ENCODE measurements at places on chromosomes 4 and X.

- peak; percentile 33 for DNase-seq
Observed at GRCh38 chr4:101790521-101791181, at the start of gene BANK1. BANK1 (plus strand) TSS chr4:101790730; CDS start chr4:101790881, 151 bp downstream.

GRCh38 chr4:11131491-11131890 is 297.2 kb downstream of the HS3ST1 start:
- no peak for DNase-seq

DNA sequence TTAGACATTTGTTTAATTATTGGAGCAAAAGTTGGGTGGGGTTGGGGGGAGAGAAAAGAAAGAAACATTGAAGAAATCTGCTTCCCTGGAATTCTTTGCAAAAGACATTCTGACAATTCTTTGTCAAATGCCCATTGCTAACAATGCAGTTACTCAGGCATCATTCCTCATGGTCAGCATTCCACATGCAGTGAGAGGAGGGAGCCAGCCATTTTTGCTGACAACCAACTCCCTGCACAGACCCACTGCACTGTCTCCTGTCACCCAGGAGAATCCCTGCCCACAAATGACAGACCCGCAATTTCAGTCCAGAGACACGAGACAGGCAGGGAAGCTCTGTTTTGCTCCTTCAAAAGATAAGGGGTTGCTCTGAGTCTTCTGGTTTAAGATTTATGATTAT is 985.1 kb upstream of the SLIT2 start:
- DNase-seq: no peak

DNA sequence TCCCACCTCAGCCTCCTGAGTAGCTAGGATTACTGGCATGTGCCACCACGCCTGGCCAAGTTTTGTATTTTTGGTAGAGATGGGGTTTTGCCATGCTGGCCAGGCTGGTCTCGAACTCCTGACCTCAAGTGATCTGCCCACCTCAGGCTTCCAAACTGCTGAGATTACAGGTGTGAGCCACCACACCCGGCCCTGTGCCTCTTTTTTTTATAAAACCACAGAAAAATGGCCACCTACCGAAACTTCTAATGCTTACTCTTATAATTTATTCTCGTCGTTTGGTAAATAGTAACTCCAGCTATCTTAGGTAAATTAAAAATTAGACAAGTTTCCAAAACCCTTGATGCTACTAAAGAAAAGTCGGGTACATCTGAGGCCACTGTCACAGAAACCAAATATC is 54.4 kb downstream of the IRF2 start:
- no peak for DNase-seq

DNA sequence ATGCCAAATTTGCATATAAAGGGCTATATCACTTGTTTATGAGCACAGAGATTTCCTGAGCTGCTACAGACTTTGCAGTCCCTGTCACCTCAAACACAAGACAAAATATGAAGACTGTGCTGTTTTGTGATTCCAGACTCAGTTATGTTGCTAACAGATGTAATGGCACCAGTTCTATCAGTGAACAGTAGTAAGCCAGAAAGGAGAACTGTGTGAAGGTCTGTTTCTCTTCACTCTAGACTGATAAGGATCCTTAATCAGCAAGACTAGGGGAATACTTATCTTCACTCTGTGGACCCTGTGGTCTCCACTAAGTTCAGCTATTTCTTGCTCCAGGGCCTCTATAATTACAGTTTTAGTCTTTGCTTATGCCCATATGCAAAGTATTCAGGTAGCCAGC is 82.7 kb downstream of the ANXA5 start:
- no peak for DNase-seq

GRCh38 chr4:3241898-3242524 is 6.9 kb upstream of the MSANTD1 start:
- no peak for DNase-seq

DNA sequence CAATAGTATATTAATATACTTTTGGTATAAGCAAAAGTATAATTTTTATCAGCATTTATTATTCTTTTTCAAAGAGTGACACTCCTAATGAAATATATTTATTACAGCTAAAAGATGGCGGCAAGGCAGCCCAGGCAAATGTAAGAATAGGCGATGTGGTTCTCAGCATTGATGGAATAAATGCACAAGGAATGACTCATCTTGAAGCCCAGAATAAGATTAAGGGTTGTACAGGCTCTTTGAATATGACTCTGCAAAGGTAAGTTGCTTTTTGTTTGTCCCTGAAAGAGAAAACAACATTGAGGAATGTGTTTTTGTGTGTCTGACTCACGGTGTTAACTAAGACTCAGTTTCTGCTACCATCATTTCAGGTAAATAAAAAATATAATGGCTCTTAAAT is 71.9 kb downstream of the PDLIM5 start:
- DNase-seq: no peak

- DNase-seq: no peak
Observed at GRCh38 chr4:58368221-58368620, 1258.0 kb upstream of the IGFBP7 start.

DNA sequence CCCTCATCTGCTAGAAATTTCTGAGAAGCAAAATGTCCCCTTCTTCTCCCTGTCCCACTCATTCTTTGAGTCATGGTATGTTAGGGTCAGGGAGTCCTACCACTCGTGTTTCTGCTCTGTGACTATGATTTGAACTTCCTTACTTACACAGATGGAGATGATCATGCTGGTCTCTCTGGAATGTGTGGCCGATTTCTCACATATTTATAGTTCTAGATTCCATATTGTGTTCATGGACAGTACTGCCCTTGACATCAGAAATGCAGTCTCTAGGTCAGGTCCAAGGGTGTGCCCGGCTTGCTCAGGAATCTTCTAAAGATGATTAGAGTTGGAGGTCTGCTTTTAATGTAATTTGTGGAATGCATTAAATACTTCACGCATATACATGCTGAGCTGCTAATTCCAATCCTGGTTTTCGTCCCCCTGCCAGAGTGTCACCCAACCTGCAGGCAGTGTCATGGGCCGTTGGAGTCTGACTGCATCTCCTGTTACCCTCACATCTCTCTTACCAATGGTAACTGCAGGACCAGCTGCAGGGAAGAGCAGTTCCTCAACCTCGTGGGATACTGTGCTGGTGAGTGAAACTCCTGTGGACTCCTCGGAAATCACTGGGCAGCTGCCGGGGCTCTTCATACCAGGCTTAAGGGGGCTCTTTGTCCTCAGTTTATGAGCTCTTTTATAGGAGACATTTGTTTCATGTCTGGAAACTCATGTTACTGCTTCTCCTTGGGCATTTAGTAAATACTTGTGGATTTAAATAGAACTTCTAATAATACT is 214.1 kb upstream of the ANXA3 start:
- DNase-seq: no peak

DNA sequence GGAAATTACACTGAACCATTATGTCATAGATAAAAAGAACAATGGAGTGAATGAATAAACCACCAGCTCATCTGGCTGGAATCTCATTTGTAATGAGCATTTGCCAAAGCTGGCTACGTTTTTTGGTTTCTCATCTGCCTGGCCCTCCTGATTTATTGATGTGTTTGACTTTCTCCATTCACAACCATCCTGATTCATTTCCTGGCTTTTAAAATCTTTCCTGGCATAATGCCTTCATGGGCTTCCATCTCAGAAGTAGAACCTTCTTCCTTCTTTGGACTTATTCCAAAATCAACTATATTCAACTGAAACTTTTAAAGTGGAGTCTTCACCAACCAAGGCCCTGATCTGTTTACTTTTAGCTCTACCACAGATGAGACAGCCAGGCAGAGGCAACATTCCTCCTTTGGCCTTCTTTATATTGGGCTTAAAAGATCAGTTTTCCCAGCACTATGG is 36.0 kb upstream of the ARSJ start:
- DNase-seq: no peak

- no peak for DNase-seq
Observed at GRCh38 chrX:13265111-13265510, 54.7 kb downstream of the ATXN3L start.

GRCh38 chr4:25923745-25924144 is 9.7 kb downstream of the SMIM20 start:
- no peak for DNase-seq

DNA sequence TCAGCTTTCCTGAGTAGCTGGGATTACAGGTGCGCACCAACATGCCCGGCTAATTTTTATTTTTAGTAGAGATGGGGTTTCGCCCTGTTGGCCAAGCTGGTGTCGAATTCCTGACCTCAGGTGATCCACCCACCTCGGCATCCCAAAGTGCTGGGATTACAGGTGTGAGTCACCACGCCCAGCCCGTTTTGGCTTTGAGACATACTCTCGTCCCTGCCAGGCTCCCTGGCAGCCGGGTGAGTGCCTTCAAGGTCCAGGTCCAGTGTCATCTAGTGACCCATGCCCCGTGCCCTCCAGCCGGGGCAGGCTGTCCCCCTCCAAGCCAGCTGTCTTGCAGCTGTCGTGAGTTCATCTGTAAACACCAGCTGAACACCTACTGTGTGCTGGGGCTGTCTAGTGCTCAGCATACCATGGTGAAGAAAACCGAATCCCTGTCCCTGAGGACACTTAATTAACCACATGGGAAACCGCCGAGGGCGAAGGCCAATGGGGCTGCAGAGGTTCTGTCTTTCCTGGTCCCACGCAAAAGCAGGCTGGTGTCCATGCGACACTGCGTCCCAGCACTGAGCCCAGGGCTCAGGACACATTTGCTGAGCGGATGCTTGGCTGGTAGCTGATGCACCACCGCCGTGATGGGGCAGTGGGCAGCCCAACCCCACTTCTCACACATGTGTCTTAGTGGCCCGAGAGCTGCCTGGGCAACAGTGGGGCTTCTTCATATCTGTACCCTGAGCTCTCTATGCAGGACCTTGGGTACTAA is 21.9 kb downstream of the NSG1 start:
- no peak for DNase-seq

DNA sequence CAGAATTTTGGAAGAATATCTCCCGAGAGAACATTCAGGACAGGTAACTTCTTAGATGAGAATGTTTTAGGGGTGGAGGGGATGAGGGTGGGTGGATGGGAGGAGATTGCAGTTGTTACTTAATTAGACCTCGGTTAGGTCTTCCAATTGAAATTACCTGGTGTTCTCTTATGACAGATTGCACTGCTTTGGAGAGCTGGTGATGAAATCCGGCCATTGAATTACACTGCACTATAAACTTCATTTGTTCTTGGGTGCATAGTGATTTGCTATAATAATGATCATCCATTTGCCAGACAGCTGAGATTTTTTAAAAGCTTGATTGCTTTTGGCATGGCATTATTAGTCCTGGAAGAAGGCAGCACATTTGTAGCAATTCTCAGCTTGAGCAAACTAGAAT is 427.6 kb downstream of the GBA3 start:
- no peak for DNase-seq

DNA sequence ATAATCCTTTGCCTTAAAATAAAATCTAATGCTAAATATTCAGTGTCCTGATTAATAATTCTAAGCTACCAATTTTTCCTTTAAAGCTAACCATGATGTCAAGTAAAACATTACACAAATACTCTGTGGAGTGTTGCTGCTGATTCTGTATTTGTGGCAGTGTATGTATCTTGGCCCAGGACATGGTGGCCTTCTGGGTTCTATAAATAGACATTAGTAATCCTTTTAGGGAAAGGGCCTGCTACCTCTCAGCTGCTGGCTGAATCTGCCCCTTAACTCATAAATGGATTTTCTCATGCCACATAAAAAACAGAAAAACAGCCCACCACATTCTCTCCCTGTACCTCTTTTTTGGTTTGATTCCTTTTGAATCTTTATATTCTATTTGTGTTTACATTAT is 1.2 kb upstream of the XK start:
- DNase-seq: no peak

- no peak for DNase-seq
Observed at GRCh38 chrX:100682939-100683338, 38.9 kb downstream of the SRPX2 start.

GRCh38 chrX:102975016-102975415 is 37.9 kb downstream of the RAB40AL start:
- DNase-seq: no peak

DNA sequence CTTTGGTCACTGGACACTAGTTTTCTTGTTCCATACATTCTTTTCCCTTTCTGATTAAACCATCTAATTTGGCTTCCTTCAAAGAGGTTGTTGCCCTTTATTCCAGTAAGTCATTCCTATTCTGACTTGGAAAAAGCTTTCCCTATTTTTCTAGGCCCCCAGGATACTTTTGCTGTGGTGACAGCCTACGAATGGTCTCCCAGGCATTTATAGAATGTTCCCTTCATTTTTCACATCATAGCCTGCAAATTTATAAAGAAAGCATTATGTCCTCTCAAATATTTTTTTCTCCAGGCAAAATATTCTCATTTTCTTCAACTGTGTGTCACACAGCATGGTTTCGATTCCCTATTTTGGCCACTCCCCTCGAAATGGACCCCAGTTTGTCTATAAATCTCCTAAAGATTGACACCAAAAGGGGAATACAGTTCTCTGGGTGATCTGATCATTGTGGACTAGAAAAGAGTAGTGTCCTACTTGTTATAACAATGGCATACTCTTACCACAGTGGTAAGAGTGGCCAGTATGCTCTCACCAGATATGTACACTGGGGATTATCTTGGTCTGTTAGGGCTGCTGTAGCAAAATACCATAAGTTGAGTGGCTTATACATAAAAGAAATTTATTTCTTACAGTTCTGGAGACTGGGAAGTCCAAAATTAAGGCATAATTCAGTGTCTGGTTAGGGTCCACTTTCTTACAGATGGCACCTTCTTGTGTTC is 41.5 kb upstream of the BMP2K start:
- DNase-seq: no peak

DNA sequence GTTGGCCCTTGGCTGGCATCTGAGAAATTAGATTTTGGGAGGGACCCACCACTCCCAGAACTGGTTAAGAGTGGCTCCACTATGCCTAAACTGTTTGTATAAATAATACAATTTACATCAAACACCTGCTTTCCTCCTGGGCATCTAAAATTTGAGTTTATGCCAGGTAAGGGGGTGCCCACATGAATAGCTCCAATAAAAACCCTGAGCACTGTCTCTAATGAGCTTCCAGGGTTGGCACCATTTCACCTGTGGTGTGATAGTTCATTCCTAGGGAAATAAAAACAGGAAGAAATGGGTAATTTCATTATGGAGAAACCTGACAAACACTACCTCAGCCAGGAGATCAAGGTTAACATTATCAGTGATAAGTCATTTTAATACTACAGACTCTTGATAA is 119.7 kb downstream of the FRYL start:
- DNase-seq: no peak

DNA sequence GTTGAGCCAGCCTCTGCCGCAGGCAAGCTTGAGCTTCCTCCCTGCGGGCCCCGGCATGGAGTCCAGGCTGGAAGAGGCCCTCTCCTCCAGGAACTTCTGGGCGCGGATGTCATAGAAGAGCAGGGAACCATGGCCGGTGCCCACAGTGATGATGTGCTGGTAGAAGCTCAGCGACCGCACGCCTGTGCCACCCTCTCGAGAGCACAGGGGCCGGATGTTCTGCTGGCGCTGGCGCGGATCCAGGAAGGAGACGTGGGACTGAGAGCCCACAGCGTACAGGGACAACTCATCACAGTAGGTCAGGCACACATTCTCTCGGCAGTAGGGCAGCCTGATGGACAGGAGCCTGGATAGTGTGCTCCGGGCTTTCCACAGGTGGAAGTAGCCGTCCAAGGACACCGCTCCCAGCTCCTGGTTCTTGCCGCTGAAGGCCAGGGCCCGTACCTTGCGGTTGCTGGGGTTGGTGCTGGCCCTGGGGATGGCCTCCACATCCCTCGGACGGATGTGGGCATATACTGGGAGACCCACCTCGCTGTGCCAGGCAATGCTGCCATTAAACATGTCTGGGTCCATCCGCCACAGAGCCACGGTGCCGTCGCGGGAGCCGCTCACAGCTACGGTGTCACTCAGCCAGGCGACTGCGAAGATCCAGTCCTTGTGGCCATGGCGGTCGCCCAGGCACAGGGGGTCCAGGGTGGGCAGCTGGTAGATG is 1.2 kb downstream of the DCAF12L2 start:
- DNase-seq: no peak

Data from activated gamma-delta T cell treated with Interleukin-2 at 50 U/mL for 16 hours (primary cell).